Stimulated activated CD4-positive, alpha-beta T cell treated with anti-CD3 and anti-CD28 coated beads, Interleukin-1b, Interleukin-23, amount 100 ng/mL, for 1 hour (primary cell): ENCODE measurements at places on chromosomes 4 and X.

GRCh38 chr4:47313384-47313783 is 150.1 kb downstream of the COMMD8 start:
- DNase-seq: no peak

DNA sequence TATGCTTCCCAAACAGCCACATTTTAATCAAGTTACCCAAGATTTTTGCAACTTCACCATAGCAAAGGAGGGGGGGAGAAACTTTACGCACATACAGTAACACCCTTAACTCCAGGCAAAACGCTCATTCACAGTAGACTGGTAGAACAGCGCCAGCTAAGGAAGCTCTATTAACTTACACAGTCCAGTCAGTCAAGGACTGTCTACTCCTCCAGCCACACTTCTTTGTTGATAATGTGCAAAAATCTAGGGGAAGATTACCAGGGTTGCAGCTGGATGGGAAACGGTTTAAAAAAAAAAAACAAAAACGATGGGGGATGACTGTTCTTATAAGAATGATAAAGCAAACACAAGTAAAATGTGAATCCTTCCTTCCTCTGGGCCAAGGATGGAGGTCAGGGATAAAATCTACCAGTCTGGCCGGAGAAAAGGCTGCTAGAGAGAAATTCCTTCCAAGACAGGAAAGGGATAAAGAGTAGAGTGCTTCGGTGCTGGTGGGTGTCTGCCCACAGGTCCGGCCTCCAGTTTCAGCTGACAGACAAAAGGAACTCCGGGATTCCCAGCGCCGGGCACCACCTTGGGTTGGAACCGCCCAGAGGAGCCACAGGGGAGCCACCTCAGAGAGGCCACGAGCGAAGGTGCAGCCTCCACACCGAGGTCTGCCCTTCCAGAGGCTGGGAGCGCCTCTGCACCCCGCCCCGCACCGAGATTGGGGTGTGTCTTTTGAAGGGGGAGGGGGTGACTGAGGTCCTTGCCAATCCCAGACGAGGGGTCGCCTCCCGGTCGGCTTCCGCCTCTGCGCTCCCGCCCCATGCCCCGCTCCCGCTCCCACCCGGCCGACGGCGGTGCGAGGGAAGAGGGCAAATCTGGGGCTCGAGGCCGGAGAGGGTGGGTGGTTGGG is 811 bp downstream of the ANKRD50 start:
- DNase-seq: peak; percentile 0

DNA sequence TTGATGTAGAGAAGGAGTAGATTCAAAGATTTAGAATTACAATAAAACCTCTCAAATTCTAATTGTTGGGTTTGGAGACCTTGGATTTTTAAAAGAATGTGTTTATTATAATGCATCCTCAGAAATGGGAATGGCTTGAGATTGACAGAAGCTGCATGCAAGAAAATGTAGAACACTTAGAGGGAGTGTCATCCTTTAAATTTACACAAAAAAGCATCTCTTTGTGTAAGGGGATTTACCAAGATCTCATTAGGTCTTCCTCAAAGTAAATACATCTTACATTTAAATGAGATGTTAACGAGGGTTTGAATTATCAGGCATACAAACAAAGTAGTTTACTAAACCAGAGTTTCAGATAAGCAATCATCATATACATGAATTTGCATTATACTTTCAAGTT is 615.0 kb downstream of the FAM133A start:
- no peak for DNase-seq

- no peak for DNase-seq
Measured at GRCh38 chrX:65524139-65524538, 10.4 kb downstream of the LAS1L start.
